ENCODE measurements at places on chromosomes 2 and 18.
A peak's percentile ranks its signal among the peaks of the same experiment; 100 is the strongest.

- DNase-seq: no peak
Observed at GRCh38 chr2:151544449-151544848, 134.7 kb downstream of the RIF1 start.

GRCh38 chr2:215528555-215528954, 92.7 kb upstream of the FN1 start:
- peak; percentile 96 for DNase-seq

DNA sequence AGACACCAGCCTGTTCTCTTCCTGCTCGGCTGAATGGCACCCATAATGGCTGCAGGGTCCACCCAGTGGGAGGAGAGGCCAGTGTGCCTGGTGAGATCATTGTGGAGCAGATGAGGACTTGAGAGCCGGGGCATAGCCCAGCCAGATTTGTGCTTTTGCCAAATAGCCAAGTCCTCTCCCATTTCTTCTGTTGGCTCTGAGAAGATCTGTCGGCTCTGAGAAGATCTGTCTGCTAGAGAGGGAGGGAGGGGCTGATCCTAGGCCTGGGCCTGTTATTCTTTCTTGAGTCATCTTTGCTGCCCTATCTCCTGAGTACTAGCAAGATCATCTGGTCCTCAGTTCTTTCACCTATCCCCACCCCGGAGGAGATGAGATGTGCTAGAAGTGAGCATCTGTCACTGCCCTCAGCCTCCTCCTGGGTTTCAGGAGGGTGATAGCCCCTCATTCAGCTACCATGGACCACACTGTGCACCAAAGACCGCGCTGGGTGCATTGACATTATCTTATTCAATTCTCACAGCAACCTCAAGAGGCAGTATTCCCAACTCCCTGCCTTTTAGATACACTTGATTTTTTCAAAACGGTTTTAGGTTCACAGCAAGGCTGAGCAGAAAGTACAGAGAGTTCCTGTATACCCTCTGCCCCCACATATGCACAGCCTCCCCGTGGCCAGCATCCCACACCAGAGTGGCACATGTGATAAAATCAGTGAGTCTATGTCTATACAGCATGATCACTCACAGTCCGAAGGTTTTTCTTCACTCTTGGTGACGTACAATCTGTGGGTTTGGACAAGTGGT, 98.6 kb downstream of the CAPN13 start:
- no peak for DNase-seq

- DNase-seq: no peak
Observed at GRCh38 chr2:10188211-10188610, 65.7 kb downstream of the RRM2 start.

GRCh38 chr18:59701272-59701671, 4.0 kb upstream of the CCBE1 start:
- no peak for DNase-seq

GRCh38 chr2:236281423-236281822, 17.2 kb upstream of the ASB18 start:
- DNase-seq: no peak

DNA sequence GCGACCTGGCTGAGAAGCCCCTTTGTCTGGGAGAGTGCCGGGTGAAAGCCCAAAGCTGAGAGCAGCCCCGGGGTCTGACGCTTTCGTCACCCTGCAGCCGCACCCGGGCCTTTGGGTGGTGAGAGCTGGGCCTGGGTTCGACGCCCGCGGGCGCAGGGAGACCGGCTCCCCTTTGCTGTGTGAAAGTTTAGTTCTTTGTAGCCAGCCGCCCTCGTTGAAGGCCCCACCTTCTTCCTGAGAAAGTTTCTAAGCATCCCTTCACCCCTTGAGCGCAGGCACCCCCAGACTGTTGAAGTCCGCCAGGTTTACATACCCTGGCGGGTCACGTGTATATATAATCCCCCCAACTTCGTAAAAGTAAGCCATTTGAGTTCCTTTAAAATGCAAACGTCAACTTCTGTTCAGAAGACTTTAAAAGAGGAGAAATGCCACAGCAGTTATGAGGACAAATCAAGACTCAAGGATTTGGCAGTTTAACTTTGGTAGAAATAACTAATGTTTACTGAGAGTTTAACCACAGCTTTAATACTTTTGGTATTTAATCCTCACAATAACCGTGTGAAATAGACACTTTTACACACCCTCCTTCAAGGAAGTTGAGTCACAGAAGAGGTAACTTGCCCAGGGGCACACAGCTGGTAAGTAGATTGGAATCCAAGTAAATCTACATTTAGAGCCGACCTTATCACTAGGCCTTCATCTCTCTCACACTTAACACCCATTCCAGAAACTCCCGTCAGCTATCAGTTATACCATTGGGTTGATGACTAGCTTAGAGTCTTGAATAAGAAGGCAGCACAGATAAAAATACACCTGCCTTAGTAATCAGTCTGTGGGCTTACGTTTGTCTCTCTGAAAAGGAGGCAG, 1.1 kb upstream of the MBOAT2 start:
- DNase-seq: no peak

DNA sequence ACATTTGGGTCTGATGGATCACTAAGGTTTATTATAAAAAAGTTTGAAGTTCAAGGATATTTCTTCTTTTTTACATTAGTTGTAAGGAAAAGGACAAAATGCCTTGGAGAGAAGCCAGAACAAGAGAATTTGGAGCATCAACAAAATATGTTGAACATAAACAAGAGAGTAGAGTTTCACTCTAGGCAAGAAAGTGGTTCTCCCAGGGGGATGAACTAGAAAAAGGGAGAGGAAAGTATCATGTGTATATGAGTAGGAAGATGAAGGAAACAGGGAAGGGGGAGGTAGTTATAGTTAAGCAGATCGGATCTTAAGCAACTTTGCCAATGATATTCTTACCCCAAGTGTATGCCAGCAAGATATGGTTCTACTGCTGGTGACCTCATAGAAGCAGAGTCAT, 63.8 kb upstream of the GALNT3 start:
- no peak for DNase-seq

DNA sequence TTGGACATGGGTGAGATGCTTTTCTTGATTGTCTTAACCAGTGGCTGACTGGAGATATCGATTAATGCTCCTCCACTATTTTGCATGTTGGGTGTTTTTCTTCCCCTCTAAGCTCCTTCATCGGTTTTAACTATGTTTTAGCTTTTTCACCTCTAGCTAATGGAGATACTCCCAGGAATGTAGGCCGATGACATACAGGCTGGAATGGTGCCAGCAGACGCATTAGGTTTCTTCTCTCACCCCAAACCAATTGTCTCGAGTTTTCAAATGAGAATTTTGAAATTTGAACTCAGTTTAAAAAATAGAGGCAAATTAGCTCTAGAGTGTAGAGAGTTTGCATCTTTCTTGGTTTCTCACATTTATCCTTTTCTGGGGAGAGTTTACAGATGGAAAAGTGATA, 247.6 kb downstream of the RPRM start:
- DNase-seq: no peak

GRCh38 chr2:200026332-200027230, 71.2 kb downstream of the MAIP1 start:
- peak; percentile 34 for DNase-seq

- DNase-seq: no peak
Observed at GRCh38 chr2:133986881-133987795, 266.7 kb upstream of the MGAT5 start.

- no peak for DNase-seq
Observed at GRCh38 chr2:234410526-234410925, 86.4 kb downstream of the ARL4C start.

- DNase-seq: peak; percentile 32
Observed at GRCh38 chr2:173749315-173749714, 215.9 kb downstream of the SP3 start.

DNA sequence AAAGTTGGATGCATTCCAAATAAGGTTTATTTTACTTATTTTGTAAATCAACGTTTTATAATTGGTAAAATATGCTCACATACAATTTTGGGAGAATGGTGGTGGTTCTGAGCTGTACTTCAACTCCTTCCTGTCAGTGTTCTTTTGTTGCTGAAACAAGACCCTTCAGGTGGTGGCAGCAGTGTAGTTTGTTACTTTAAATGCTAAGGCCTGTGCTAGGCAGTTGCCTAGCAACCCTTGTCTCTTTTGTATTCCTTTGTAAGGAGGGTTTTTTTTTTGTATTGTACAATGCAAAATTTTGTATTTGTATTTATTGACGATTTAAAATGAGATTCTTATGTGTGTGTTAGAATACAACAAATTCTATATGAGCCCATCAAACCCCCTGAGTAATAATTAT, 166.0 kb upstream of the FAM98A start:
- DNase-seq: no peak

DNA sequence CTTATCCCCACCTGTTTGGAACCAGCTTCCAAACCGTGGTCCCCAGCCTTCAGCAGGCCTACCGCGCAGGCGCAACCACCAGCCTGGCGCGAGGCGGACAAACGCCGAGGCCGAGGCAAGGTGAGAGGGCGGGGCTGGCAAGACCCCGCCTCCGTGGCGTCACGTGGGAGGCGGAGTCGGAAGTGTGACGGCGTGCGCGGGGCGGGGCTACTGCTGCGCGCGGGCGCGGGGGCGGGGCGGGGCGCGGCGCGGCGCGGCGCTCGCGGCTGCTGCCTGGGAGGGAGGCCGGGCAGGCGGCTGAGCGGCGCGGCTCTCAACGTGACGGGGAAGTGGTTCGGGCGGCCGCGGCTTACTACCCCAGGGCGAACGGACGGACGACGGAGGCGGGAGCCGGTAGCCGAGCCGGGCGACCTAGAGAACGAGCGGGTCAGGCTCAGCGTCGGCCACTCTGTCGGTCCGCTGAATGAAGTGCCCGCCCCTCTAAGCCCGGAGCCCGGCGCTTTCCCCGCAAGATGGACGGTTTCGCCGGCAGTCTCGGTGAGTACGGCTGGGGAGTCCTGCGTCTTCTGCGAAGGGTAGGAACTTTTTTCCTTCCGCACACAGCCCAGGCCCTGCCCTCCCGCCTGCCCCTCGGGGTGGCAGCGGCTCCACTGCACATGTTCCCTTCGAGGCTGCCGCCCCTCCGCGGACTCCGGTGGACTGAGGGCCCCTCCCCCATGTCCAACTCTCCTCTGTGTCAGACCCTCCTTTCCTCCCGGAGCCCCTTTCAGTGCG, at the start of gene EML4:
Gene EML4 (plus strand): TSS at position 254 of the 774 bp plus-strand sequence. CDS start 259 bp downstream, at position 513.
- no peak for DNase-seq

GRCh38 chr18:33469699-33470098, 29.2 kb upstream of the CCDC178 start:
- DNase-seq: no peak

- no peak for DNase-seq
Observed at GRCh38 chr2:155125585-155126230, 427.2 kb downstream of the KCNJ3 start.

DNA sequence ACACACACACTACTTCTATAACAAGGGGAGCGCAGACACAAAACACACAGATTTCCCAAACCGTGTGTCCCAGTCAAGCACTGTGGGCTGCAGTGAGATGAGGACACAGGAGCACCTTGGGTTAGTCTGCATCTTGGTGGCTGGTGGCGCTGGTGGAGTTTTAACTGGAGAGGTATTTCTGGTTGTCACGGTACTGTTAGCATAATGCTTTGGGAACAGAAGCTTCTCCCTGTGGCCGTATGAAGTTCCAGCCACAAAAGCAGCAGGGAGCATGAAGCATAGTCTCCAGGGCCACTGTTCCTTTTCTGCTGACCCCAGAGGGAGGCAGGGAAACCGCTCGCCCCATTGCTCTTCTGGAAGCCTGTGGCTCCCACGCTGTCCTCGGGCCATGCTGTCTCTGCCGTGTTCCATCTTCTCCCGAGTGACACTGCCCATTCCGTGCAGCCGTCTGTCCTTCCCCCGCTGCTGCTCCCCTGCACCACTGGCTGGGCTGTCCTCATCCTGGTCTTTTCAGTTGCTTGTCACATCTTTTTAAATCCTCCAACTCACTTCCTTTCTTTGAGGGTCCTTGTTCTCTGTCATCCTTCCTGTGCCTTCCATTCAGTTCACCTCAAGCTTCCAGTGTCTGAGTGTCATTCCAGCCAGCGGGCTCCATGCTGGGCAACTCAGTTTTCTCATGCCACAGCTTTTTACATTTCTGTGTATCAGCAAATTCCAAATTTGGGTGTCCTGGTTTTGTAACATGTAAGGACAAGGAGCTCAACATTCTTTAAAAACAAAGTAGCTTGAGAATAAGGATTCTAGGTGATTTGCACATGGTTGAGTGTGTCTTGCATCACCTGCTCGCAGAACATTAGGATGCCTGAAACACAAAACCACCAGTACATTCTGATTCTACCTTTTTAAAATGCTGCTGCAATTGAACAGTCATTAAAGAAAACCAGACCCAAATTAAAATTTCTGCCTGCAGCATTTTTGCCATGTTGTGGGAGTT, 125.0 kb downstream of the MTCL1 start:
- no peak for DNase-seq

- DNase-seq: no peak
Observed at GRCh38 chr2:75647771-75648170, 1.2 kb downstream of the MRPL19 start.

DNA sequence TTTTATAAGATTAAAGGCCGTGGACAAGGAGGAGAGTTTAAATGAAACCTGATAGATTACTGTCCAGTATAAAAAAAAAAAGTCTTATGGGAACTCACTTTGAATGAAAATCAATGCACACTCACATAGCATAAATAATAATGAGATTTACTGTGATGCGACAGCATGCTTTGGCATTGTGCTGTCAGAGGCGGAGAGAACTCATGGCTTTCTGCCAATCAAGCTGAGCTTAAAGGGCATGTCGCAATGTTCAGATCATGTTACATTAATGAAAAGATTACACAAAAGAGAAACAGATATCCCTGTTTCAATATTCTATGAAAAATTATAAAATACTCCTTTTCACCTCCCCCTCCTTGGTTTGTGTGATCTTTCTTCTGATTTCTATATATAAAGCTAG, 310.8 kb downstream of the ERBB4 start:
- peak; percentile 66 for DNase-seq

- DNase-seq: no peak
Observed at GRCh38 chr2:128969374-128969773, 650.7 kb upstream of the HS6ST1 start.

- no peak for DNase-seq
Observed at GRCh38 chr2:133814890-133815289, 246.6 kb upstream of the NCKAP5 start.

DNA sequence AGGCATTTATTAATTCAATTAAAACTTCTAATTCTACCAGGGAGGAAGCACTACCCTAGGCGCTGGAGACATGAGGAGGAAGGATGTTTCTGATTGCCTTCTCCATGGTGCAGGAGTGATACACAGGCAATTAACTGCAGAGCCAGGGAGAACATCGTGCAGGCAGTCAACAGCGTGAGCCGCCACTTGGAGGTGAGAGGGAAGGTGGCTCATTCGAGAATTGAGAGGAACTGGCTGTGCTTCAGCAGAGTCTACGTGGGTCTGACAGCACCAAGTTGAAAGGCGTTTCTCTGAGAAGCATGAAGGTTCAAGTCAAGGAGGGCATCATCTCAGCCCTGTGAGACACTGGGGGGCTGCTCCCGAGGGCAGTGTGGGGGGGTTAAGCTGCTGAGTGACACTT, 388.7 kb upstream of the MYT1L start:
- DNase-seq: no peak

GRCh38 chr2:111900859-111901258, 2.5 kb downstream of the MERTK start:
- DNase-seq: no peak

All from AG09309 (cell line).